ENCODE measurements at places on chromosomes 6 and 20.

GRCh38 chr6:67914419-67914818, 720.7 kb upstream of the ADGRB3 start:
- no peak for DNase-seq

- DNase-seq, result no peak
Measured at GRCh38 chr20:31712112-31712553, 10.5 kb downstream of the BCL2L1 start.

DNA sequence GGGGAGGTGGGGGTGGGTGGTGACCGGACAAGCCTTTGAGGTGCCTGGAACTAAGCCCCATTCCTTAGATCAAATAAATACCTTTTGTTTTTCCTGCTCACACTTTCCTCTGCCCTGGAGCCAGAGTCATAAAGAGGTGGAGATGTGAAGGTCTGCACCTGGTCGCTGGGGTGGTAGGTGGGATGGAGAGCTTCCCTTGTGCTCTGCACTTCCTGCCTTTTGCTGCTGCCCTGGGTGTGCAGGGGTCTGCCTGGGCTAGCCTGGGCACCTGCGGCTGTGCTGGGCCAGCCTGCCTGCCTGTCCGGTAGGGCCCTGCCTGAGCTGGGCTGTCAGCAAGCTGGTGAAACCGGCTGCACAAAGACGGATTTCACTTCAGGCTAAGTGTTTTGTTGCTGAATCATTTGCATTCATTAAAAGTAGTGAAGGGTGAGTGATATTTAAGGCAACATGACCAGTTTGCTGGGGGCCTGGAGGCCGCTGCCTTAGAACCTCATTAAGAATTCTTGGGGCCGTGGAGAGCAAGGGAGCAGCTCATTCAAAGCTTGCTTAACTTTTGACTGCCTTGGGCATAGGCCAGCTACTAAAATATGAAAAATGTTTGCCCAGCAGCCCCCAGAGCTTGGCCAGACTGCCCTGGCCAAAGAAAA, 20.5 kb downstream of the PTK7 start:
- no peak for DNase-seq

- DNase-seq, result no peak
Measured at GRCh38 chr6:139418481-139419132, 44.2 kb upstream of the CITED2 start.

- no peak for DNase-seq
Measured at GRCh38 chr6:23170049-23170448, 600.7 kb downstream of the HDGFL1 start.

Measured in NCI-H187 treated with DMSO at 0.1 percent for 48 hours (cell line).